ENCODE measurements at places on chromosomes 11 and 22. TPM values are rescaled to one million over a fixed set of nuclear protein-coding genes. Genes with fewer than 3 reads are reported as not detected.
A peak's percentile ranks its signal among the peaks of the same experiment; 100 is the strongest.

GRCh38 chr11:9733212-9733611 is 69.3 kb downstream of the SWAP70 start:
- H3K4me3 ChIP-seq = no peak overlapping the region
- no peaks in the 10 kb centered on the region for H3K27me3 ChIP-seq

DNA sequence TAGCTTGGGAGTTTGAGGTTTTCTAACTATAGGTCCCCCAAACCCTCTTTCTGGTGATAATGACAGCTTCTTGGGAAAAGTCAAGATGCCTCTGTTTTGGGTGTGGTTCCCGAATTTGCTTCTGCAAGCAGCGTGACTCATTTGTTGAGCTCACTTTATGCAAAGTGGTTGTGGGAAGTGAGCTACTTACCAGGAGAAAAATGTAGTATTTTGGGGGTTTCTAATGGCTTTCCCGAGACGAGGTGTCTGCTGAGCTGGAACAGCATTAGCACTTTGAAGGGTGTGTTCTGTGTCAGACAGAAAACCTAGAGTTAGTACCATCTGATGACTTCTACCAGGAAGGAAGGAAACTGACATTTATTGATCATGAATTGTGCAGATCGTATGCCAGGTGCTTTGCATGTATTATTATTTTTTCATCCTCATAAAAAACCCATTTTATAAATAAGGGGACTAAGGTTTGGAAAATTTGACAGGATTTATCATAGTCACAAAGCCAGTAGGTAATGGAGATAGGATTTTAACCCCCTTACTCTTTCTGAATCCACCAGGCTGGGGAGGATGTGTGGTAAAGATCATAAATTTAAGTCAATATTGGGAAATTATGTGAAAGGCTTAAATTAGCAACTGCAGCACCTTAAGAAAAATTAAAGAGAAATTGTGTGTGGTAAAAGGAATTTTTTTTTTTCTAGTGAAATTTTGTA is 108.8 kb upstream of the CD44 start:
- no peak for DNase-seq
- peaks cover 5% of the 10 kb centered on the region for H3K4me1 ChIP-seq
- no peaks in the 10 kb centered on the region for H3K36me3 ChIP-seq
- no peaks in the 10 kb centered on the region for H3K27me3 ChIP-seq
- H3K27ac ChIP-seq = no peak overlapping the region

LRRC56 gene
- 3.0 TPM for total RNA-seq

GRCh38 chr11:47433157-47433556 is 6.9 kb upstream of the PSMC3 start:
- no peaks in the 10 kb centered on the region for H3K36me3 ChIP-seq
- no peak overlapping the region for H3K27ac ChIP-seq
- DNase-seq = no peak
- H3K4me3 ChIP-seq = no peak overlapping the region
- H3K27me3 ChIP-seq = no peaks in the 10 kb centered on the region

DNA sequence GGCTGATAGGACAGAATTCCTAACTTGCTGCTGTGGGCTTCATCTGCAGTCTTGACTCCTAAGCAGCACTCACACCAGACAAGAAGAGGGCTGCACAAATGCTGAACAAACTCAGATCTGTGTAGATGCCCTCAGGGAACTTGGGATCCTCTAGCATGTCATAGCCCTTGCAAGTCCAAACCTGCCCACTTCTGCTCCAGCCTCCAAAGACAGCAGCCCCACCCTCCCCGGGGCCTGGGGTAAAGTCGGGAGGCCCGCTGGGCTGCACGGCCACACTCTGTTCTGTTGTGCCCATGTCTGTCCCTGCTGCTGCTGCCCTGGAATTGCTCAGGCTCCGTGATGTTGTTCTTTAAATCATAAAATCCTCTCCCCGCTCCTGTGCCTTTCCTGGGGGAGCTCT is 28.3 kb downstream of the DRD2 start:
- no peak overlapping the region for H3K4me3 ChIP-seq
- DNase-seq = no peak
- no peaks in the 10 kb centered on the region for H3K27me3 ChIP-seq
- no peak overlapping the region for H3K27ac ChIP-seq

MS4A4A gene
- not detected for total RNA-seq

SOX10 gene
- total RNA-seq = 10.3 TPM

LIF gene
- total RNA-seq = 0.92 TPM

DNA sequence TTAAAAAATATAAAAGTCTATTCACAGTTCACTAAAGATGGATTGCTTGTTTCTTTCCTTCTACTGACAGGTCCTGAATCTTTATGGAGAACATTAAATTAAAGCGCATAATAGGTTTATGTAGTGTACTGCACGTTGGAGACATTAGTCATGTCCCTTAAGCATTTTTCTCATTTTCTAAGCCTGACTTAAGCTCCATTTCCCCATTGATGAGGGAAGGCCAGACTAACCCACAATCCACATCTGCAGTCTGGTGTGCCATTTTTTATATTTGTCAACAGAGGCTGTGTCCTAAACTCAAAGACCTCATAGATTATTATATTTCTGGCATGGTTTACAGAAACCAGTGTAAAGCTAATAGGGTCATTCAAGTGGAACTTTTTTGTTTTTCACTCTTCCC is 39.9 kb downstream of the CADM1 start:
- H3K36me3 ChIP-seq = no peaks in the 10 kb centered on the region
- peaks cover 17% of the 10 kb centered on the region for H3K4me1 ChIP-seq
- H3K27ac ChIP-seq = no peak overlapping the region
- peak overlapping the region; percentile 12 for H3K4me3 ChIP-seq
- no peak for DNase-seq

AQP11 gene
- total RNA-seq = 2.6 TPM

OR8J1 gene
- not detected for total RNA-seq

KCNK7 gene
- total RNA-seq = not detected

FERMT3 gene
- total RNA-seq = 0.45 TPM

DNA sequence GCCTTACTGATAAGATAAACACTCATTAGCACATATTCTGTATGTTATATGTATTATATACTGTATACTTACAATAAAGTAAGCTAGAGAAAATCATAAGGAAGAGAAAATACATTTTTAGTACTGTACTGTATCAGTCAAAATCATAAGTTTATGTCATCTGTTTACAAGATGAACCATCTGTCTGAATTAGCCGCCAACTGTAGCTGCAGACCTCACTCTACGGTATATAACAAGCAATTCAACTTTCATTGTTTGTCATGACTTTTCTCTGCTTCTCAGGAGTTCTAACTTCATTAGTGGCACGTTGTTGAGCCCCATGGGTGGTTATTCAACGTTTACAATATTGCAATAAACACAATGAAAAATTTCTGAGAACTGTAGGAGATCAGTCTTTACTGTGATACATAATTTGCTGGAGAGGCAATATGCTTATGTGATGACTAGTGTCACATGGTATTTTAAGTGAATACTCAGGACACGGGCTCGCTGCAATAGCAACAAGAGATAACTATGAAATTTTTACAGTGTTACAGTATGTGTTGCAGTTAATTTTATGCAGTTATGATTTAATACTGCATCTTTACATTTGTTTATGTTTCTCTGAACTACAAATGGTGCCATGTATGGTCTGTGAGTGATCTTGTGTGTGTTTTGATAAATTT is 132.2 kb upstream of the CTSC start:
- DNase-seq = no peak
- H3K27ac ChIP-seq = no peak overlapping the region
- no peaks in the 10 kb centered on the region for H3K27me3 ChIP-seq
- H3K36me3 ChIP-seq = no peaks in the 10 kb centered on the region

- H3K4me3 ChIP-seq = no peak overlapping the region
- no peaks in the 10 kb centered on the region for H3K27me3 ChIP-seq
- peaks cover 8% of the 10 kb centered on the region for H3K36me3 ChIP-seq
- no peak for DNase-seq
- H3K27ac ChIP-seq = no peak overlapping the region
Measured at GRCh38 chr22:35348026-35348590, 32.8 kb upstream of the HMOX1 start.

RAB39A gene
- 4.8 TPM for total RNA-seq

NAALADL1 gene
- total RNA-seq = 5.4 TPM

- no peak overlapping the region for H3K4me3 ChIP-seq
- no peaks in the 10 kb centered on the region for H3K4me1 ChIP-seq
- no peak overlapping the region for H3K27ac ChIP-seq
- no peaks in the 10 kb centered on the region for H3K27me3 ChIP-seq
Measured at GRCh38 chr11:106625566-106625965, 392.7 kb downstream of the GUCY1A2 start.

TRMT112 gene
- total RNA-seq = 326 TPM

- no peaks in the 10 kb centered on the region for H3K36me3 ChIP-seq
- no peak overlapping the region for H3K4me3 ChIP-seq
- H3K27me3 ChIP-seq = no peaks in the 10 kb centered on the region
- DNase-seq = no peak
Measured at GRCh38 chr11:132106096-132106982, 735.9 kb downstream of the NTM start.

GRCh38 chr11:93974759-93975158 is 46.4 kb upstream of the HEPHL1 start:
- H3K4me1 ChIP-seq = no peaks in the 10 kb centered on the region
- H3K36me3 ChIP-seq = no peaks in the 10 kb centered on the region
- no peak overlapping the region for H3K4me3 ChIP-seq
- H3K27me3 ChIP-seq = peaks cover 13% of the 10 kb centered on the region
- DNase-seq = no peak

DNA sequence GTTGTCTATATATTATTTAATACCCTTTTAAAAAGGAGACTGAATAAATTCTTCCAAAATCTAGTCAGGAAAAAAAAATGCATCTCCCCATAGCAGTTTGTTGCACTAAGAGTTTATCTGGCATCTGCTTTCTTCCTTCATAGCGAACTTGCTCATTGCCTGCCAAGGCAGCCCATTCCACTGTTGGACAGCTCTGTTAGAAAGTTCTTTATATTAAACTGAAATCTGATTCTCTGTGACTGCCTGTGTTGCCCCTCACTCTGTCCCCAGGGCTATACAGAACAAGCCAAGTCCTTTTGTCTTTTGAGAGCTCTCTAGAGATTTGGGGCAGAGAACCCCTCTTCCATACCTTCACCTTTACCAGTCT is 3.3 kb upstream of the CHRDL2 start:
- H3K4me1 ChIP-seq = no peaks in the 10 kb centered on the region
- H3K36me3 ChIP-seq = no peaks in the 10 kb centered on the region
- no peak overlapping the region for H3K27ac ChIP-seq
- no peak for DNase-seq

- DNase-seq = peak; percentile 62
- H3K27me3 ChIP-seq = no peaks in the 10 kb centered on the region
- peak overlapping the region; percentile 78 for H3K4me3 ChIP-seq
- peaks cover 8% of the 10 kb centered on the region for H3K4me1 ChIP-seq
- H3K36me3 ChIP-seq = no peaks in the 10 kb centered on the region
- H3K27ac ChIP-seq = no peak overlapping the region
Measured at GRCh38 chr22:46577368-46578249, 40.2 kb upstream of the CELSR1 start.

CFL1 gene
- 1,218 TPM for total RNA-seq

DNA sequence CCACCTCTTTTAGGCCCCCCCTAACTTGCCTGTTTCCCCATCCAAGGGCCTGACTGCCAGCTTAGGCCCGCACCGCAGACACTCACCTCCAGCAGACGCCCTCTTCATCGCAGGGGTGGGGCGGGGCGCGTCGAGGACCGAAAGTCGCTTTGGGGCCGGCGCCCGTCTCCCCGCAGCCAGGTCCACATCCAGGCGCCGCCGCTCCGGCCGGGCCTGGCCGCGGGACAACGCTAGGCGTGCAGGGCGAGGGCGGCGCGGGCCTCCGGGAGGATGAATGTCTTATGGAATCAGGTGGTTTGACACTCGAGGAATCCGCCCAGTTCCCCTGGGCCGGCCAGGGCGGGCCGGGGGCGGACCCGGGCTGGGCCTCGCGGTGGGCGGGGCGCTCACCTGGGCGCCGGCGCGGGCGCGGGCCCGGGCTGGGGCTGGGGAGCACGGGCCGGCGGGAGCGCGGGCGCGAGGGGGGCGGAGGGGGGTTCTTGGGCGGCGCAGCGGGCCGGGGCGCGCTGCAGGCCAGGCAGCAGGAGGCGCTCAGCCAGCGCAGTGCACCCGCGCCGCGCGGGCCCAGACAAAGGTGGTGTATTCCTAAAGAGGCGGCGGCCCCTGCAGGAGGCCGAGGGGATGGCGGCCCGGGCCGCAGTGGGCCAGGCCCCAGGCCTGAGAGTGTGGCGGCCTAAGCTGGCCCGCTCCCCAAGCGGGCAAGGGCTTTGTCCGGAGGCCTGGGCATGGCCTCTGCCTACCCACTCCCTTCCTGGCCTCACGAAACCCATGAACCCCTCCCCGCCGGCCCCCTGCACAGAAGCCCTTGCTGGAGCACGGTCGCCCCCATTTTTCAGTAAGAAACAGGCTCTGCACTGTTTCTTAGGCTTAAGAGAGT is 177.6 kb downstream of the IGLL1 start:
- no peaks in the 10 kb centered on the region for H3K4me1 ChIP-seq
- peak overlapping the region; percentile 10 for H3K27ac ChIP-seq

OR52I2 gene
- total RNA-seq = not detected

LRP4 gene
- 13.5 TPM for total RNA-seq

DNA sequence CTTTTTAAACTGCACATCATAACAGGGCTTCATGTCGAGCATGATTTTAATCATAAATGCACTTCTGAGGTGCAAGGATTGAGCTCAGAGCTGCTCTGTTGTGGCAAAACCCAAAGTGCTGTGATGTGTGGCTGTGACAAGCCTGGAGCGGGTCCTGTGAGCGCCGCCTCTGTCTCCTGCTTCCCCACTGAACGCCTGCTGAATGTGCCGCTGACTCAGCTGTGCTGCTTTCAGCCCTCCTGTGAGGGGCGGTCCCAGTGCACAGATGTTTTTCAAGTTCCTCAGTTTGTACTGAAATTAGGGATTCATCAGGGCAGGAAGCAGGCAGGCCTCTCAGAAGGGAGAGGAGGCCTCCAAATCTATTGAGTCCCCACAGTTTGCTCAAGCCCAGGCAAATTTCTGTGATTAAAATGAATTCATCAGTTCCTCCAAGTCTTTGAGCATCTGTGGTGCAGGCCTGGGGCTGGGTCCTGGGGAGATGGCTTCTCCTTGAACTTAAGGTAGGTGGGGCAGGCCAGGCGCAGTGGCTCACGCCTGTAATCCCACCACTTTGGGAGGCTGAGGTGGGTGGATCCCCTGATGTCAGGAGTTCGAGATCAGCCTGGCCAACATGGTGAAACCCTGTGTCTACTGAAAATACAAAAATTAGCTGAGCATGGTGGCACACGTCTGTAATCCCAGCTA is 3.0 kb upstream of the GTSE1 start:
- no peak overlapping the region for H3K4me3 ChIP-seq
- no peaks in the 10 kb centered on the region for H3K27me3 ChIP-seq
- H3K36me3 ChIP-seq = peaks cover 13% of the 10 kb centered on the region
- DNase-seq = no peak

GRCh38 chr11:69554849-69555248 is 73.4 kb downstream of the LINC01488 start:
- H3K27ac ChIP-seq = no peak overlapping the region
- H3K36me3 ChIP-seq = no peaks in the 10 kb centered on the region
- H3K4me1 ChIP-seq = no peaks in the 10 kb centered on the region
- no peak overlapping the region for H3K4me3 ChIP-seq

RTN4R gene
- 16.0 TPM for total RNA-seq

GRCh38 chr11:45267652-45268299 is 18.4 kb downstream of the SYT13 start:
- H3K4me1 ChIP-seq = no peaks in the 10 kb centered on the region
- no peak for DNase-seq
- peaks cover 12% of the 10 kb centered on the region for H3K27me3 ChIP-seq
- H3K27ac ChIP-seq = no peak overlapping the region
- H3K4me3 ChIP-seq = no peak overlapping the region

Measured in endodermal cell (in vitro differentiated cells).